Stimulated activated CD4-positive, alpha-beta T cell treated with anti-CD3 and anti-CD28 coated beads, Interleukin-15, amount 100 ng/mL, for 24 hours (primary cell): ENCODE measurements at places on chromosomes 1 and 21.

DNA sequence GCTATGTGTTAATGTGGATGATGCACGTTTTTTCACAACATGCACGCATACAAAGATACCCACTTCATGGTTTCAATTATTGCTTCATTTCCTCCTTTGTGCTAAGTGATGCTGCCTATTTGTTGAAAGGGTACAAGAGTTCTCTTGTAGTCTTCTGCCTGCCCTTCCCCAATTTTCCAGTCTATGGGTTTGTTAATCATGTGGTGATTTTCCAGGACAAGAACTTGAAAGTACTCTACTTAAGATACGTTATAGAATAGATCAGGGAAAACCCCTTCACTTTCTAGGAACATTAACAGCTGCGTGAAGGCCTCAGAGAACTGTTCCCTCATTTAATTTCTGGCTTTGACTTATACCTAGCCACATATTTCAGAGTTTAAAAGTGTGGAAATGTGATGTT, 52.1 kb upstream of the SLC44A3 start:
- DNase-seq, result no peak

GRCh38 chr21:25562660-25563059, 44.6 kb downstream of the MRPL39 start:
- DNase-seq, result no peak

- DNase-seq, result no peak
These were observed 62.9 kb upstream of the SYT6 start for GRCh38 chr1:114216431-114217173.

DNA sequence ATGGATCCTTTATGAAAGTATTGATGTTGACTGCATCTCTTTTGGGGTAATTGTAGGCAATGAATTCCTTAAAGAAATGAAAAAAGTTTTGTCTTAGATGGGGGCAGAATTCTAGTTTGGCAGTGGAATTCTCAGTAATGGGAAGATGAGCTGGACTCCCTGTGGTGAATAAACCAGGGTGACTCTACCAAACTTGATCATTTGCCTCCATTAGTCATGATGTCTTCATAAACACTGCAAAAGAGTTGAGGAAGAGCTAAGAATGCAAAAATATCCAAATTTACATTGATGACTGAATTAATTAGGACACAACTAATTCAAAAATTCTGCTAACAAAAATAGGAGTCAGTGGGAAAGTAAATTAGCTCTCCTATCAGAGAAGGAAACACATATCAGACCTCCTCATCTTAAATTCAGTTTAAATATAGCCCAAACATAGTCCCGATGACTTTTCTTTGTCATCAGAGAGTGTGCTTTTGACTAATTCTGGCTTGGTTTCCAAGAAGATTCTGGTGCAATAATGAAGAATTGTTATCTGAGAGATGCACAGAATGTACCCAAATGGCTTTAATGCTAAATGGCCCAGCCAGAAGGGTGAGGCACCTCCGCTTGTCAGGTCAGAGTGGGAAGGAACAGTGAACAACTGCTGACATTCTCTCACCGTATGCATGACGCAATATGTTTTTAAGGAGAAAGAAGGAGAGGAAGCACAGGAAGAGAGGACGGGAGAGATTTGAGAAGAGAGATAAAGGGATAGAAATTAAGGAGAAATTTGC, 525.1 kb downstream of the LMO4 start:
- no peak for DNase-seq

DNA sequence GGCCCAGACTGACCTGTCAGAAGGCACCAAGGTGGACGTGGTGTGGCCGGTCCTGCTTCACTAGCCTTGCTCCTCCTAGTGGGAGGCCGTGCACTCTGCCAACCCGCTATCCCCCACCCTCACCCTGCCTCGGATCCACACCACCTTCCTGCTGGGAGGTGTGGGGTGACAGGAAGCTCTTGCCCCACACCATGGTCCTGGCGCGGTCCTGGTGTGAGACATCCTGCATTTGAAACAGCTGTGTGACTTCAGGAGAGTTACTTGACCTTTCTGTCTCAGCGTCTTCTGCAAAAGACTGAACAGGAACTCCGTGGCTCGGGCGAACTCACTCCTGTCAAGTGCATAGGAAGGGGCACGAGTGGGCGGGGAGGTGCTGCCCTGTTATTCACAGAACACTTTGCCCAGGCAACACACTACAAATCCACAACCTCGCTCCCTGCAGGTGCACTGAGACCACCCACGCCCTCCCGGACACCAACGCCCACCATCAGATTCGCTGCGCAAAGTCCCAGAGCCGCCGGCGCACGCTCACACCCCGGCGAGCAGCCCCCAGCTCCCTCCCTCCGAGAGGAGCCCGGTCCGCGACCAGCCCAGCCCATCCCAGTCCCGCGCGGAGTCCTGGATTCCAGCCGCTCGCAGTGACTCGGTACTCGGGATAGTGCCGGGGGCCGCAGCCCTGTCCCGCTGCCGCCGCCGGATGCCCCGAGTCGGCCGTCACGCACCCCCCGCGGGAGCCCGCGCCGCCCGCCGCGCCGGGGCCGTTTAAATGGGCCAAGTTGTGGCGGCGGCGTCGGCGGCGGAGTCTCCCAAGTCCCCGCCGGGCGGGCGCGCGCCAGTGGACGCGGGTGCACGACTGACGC, at the start of gene SAMD11:
Gene SAMD11 (plus strand): TSS at position 793 of the 860 bp plus-strand sequence. CDS start 509 bp downstream, outside the sequence.
- DNase-seq, result peak; percentile 70

- no peak for DNase-seq
These were observed 1.5 kb downstream of the MXRA8 start for GRCh38 chr1:1356796-1357401.

- no peak for DNase-seq
These were observed 23.1 kb upstream of the PHTF1 start for GRCh38 chr1:113782406-113782805.

DNA sequence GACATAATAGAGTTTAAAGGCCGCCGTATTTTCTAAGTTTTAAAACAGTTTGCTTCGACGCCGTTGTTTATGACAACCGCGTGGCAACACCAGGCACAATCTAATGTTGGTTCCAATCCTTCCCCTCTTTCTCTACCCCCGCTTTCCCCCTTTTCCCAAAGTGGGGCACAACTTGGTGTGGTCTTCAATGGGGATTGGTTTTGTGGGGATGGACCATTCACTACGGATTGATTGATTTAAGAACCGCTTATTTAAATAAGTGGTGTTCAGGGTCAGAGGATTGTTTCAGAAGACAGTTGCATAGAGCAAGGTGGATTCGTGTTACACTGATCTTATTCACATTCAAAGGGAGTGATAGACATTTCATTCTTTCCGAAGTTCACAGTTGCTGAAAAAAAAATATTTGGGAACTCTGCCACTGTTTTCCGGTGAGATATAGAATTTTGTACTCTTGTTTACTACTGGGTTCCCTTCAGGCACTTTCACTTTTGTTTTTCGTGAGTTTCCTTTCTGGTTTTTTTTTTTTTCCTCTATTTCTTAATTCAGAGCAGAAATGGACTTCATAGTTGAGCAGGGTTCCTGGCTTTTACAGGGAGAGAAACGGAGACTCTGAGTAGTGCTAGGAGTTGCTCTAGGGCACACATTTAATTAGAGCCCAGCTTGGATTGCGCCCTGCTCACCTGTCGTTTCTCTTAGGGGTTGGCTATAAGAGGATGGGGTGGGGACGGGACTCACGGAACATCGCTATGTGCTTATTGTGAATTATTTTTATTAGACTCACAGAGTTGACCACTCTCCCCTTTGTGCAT, 79.6 kb upstream of the AK4 start:
- DNase-seq, result peak; percentile 36

DNA sequence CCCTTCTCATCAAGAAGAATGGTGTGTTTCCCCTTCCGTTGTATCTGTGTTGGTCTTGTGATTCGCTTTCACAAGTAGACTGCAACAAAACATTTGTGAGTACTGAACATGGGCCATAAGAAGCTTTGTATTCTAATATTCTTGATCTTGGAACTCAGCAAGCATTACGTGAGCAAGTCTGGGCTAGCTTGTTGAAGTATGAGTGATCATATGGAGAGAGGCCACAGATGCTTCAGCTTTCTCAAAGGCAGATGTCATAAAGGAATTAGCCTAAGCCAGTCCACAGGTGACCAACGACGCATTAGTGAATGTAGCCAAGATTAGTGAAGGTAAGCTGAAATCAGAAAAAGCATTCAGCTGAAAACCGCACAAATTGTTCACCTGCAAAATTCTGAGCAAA, 609.6 kb upstream of the NEGR1 start:
- DNase-seq, result no peak

DNA sequence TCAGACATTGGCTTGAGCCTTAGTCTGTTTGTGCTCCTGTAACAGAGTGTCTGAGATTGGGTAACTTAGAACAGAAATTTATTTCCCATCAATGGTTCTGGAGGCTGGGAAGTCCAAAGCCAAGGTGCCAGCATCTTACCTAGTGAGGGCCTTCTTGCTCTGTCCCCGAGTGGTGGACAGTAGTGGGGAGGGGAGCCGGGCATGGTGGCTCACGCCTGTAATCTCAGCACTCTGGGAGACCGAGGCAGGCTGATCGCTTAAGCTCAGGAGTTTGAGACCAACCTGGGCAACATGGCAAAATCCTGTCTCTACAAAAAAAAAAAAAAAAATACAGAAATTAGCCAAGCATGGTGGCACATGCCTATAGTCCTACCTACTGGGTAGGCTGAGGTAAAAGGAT, 336.5 kb upstream of the VAMP3 start:
- DNase-seq, result no peak

DNA sequence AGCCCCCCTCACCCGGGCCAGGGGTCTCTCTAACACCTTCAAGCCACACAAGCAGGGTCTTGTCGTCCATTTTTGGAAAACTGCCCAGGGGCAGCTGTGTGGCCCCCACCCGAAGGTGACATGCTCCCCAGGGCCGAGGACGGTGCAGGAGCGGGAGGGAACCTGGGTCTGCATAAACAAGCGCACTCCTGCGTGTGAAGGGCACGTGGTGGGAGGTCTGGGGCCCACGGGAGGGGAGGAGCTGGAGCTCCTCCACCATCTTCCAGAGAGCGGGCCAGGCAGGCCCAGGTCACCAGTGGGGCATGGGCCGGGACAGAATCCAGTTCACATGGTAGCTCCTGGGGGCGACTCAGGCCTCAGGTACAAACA, 16.5 kb downstream of the CFAP74 start:
- no peak for DNase-seq

DNA sequence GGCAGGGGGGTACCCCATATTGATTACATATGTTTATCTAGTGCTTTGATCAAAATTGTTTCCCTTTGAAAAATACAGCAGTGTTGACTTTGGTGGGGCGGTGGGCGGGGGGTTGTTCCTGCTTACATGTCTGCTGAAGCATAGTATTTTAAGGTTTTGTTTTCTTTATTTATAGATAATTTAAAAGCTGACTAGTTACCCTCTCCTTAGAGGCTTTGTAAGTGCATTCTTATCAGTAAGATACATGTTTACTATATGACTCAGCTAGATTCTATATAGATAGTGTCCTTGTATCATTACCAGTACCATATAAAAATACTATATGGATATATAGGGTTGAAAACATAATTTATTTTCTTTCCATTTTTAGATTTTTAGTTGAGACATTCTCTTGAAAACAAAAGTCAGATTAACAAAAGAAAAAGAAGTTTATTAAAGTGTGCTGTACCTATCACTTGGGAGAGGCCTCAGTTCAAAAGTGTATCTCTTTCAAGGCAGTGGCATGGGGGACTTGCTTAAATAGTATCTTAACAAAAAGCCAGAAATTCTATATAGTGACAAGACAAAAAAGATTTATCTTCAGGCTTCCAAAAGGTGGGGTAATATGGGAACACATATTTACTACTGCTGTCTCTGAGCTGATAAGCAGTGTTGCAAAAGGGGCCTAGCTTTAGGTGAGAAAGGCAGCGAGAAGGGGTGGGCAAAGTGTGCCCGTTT, 79.0 kb downstream of the HS2ST1 start:
- no peak for DNase-seq
